ENCODE measurements at places on chromosomes 6 and 20. TPM values are rescaled to one million over a fixed set of nuclear protein-coding genes. Genes with fewer than 3 reads are reported as not detected.

Gene GSTA2
- not detected for polyA plus RNA-seq

Gene GFRAL
- not detected for polyA plus RNA-seq

Gene FAM217A
- polyA plus RNA-seq, result not detected

Gene GNMT
- polyA plus RNA-seq, result not detected

Gene TCF21
- not detected for polyA plus RNA-seq

Gene WFDC10A
- not detected for polyA plus RNA-seq

Gene BANF2
- polyA plus RNA-seq, result 21.1 TPM

Gene PROKR2
- not detected for polyA plus RNA-seq

Gene SLC22A2
- polyA plus RNA-seq, result not detected

Gene COL11A2
- polyA plus RNA-seq, result 0.67 TPM

Gene CLDN20
- polyA plus RNA-seq, result not detected

Gene PNRC1
- polyA plus RNA-seq, result 65.7 TPM

Gene SLCO4A1
- polyA plus RNA-seq, result 18.2 TPM

Gene PI3
- polyA plus RNA-seq, result not detected

Gene LIME1
- not detected for polyA plus RNA-seq

Gene DEK
- polyA plus RNA-seq, result 13.7 TPM

Gene PLAGL1
- polyA plus RNA-seq, result 13.2 TPM

Gene TRIM38
- 0.22 TPM for polyA plus RNA-seq

Gene POU5F1
- polyA plus RNA-seq, result not detected
